ENCODE measurements at places on chromosomes 4 and X.

- no peak for DNase-seq
These were observed 611.2 kb downstream of the PPP4R3C start for GRCh38 chrX:26851981-26852380.

DNA sequence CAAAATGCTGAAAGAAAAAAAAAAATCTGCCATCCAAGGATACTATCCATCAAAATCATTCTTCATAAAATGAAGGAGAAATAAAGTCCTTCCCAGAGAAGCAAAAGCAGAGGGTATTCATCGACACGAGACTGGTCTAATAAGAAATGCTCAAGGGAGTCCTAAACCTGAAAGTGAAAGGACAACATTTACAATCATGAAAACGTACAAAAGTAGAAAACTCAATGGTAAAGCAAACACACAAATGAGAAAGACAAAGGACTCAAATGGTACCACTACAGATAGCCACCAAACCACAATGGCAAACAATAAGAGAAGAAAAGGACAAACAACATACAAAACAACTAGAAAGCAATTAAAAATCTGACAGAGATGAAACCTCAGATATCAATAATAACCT is 41.0 kb downstream of the CD99L2 start:
- DNase-seq, result no peak

DNA sequence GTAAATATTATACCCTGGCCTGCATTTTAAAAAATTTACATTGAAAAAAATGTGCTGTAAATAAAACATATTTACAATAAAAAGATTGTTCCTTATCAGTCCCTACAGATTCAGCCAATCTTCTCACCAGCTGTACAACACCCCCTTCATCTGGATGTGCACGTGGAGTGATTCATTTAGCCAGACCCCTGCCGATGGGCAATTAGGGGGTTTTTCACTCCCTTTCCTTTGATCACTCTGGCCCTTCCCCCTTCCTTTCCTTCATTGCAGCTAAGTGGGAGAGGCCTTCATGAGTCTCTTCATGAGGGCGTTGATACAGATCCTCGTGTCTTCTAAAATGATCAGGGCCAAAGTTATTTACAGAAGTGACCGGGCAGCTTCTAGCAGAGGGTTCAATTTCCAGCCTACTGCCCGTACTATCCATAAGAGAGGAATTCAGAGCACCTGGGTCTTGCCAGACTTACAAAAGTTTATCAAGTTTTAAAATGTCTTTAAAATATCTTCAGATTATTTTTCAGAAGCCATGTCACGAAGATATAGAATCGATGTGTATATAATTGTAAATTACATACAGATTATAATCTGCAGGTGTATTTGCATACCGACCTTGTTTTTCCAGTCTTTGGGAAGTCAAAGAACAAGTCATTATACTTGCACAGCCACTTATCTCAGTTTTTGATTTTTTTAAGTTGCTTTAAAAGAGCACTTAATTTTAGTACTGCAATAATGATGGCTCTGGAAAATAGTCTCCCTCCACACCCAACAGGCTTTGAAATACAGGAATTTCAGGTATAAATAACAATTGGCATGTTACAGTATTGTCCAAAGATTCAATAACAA is 21.4 kb upstream of the RASL11B start:
- no peak for DNase-seq

DNA sequence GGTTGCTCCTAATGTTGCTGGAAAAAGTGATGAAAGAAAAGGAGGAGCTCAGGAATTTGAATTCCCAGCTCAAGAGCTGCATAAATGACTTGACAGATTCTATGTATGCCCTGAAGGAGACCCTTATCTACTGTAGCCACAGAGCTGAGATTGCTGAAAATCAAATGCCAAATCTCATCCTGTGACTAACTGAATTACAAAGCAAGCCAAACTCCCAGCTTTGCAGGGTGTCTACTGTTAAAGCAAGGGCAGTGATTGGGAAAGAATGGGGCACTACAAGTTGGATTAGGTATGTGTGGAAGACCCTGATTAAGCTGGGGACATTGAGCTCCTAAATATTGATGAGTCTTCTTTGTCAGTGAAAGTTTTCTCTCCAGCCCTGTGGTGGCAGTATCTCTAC is 20.8 kb upstream of the SMIM9 start:
- no peak for DNase-seq

GRCh38 chr4:100738196-100739165 is 220.7 kb upstream of the EMCN start:
- no peak for DNase-seq

- no peak for DNase-seq
These were observed 93.8 kb upstream of the CLCN4 start for GRCh38 chrX:10062980-10063379.

GRCh38 chrX:68895341-68895755 is 66.5 kb downstream of the EFNB1 start:
- no peak for DNase-seq

DNA sequence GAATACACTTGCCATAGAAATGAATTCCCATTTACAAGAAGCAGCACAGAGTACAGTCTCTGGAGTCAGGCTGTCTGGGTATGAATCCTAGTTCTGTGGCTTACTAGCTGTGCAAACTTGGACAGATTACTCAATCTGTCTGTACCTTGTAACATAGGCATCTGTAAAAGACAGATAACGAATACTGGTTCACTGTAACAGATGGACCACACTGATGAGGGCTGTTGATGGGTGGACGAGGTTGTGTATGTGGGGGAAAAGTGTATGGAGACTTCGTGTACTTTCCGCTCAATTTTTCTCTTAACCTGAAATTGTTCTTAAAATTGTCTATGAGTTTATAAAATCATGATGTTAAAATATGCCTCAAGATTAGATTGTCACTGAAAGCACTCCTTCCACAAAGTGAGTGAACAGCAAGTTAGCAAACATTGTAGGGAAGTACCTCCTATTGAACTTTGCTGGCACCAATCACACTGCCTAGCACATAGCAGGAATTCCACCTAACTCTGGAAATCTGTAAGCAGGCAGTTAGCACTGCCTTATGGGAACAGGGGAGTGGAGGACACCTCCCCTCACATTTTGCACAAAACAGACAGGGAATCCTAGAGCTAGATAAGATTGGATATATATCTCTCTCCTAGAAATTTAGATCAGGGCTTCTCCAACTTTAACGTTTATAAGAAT is 6.5 kb upstream of the EXOSC9 start:
- DNase-seq, result no peak

DNA sequence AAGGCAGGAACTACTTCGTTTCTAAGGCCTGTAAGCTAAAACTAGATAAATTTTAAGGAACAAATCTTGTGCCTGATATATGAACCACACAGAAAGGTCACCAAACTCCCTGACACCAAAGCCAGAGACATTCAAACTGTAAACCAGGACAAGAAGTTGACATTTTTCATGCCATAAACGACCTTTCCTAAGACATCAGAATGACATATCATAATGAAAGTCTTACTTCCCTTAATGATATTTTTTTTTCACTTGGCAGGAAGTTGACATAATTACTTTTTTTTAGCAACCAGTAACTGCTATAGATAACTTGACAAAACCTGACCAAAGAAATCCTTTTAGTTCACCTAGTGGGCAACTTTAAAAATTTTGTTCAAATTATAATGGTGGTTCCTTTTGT is 231.5 kb upstream of the AGTR2 start:
- DNase-seq, result no peak

GRCh38 chrX:128458888-128459287 is 406.7 kb upstream of the ACTRT1 start:
- DNase-seq, result no peak

DNA sequence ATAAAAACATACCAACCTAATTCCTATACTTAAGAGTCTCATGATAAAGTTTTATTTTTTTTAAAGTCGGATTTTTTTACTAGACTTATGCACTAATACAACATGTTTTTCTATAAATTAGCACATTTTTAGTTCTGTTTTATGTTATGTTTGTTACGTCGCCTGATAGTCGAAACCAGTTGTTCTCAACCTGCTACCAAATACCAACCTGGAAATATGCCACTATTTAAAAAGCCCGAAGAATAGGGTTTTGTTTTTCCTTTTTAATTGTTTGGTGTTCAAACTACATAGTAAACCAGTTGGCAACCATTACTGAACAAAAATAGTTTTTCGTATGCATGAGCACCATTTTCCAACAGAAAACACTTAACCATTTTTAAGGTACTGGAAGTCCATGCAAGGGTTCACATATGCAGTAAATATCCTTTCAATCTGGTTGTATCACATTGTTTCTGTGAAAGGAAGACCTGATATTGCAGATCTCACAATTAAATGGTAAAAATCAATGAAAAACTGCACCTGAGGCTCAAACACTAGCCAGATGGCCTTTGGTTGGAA is 1.4 kb downstream of the WDFY3 start:
- no peak for DNase-seq

DNA sequence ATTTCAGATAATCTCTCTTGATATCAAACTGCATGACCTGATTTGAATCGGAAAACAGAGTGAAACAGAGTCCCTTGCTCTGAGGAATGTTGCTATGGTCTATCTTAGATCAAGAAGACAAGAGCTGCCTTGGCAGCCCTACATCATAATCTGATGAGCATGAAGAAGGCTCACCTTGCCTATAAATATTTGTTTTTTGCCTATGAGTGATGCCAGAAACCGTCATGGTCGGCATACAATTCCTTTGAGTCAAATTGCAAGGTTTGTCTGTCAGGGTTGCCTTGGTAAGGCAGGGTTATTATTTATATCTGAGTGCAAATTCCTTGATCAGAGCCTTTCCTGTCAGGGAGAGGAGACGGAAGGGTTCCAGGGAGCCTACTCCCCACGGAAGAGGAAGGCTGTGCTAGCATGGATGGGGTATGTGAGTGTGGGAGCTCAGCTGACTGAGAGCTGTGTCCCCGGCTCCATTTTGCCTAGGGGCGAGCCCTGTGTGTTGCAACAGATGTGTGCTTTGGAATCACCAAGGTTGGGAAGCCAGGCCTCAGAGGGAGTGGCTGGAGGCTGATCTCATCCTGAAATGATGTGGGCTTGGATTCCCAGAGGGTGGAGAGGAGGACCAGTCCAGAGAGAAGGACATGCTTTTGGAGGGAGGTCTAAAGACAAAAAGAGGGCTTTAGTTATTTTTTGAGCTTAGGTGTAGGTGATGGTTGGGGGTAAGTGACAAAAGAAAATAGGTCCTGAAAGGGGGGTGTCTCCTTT is 43.6 kb downstream of the RTL9 start:
- no peak for DNase-seq

- DNase-seq, result no peak
These were observed 73.4 kb upstream of the MAGEB2 start for GRCh38 chrX:30141966-30142365.

DNA sequence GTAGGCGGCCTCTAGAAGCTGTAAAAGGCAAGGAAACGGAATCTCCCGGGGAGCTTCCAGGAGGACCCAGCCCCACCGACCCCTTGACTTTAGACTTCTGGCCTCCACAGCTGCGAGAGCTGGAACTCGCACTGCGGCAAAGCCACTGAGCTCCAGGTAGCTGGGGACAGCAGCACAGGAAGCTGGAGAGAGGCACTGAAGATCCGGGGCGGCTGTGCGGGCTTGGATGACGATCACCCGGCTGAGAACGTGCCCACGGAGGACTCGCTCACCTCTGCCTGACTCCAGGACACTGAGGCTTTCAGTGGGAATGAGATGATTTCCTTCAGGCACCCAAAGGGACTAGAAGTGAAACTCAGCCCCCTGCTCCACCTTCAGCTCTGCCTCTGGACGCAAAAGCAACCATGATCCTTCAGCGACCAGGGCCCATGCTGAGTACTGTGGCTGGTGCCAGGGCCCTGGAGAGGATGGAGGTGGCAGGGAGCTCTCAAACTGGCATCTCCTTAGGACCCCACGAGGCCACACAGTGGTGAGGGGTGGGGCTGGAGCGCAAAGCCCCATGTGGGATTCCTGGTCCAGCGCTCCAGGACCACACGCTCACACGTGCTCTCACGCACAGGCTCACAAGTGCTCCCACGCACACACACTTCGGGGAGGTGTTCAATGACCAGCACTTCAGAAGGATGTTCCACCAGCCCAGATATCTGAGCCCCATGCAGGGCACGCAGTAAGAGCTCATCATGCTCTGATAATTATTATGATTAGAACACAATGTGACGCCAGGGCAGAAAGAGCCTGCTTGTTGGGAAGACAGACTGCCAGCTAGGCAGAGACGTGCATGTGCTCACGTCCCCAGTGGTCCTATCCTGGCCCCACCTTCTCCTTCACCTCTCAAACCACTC is 47.2 kb downstream of the ADRA2C start:
- DNase-seq, result no peak

DNA sequence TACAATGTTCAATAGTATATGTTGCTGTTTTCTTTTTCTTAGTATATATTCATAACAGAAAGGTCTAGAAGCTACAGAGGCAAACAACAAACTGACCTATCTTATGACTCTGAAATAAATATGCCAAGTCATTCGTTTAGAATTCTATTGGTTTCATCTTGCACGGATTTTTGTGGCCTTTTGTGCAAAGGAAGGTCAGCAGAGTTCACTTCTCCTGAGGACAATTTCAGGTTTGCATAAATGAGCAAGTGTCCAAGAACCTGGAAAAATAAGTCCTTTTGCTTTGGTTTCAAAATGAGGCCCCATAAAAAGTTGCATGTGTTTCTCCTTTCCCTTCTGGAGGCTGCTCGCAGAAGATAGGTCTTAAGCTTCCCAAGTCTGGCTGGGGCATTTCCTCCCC is 156.9 kb downstream of the APBB2 start:
- DNase-seq, result no peak

DNA sequence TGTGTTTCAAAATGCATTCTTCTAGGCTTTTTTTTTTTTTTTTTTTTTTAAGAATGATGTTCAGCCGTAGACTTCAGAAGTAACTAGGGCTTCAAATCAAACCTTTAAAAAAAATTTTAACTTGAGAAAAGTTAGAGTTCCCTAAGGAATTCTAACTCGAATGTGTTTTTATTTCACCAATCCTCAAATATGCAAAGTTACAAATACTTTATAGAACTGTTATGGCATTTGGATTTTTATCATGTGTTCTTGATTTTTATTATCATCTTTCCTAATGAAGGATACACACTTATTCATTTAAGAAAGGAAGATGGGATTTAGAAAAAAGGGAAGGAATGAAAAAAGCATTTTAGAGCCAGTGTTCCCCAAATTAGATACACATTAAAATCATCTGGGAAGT is 200.6 kb upstream of the LDB2 start:
- no peak for DNase-seq

All from substantia nigra (tissue), 51 donors.